Testis (tissue), 5 donors: ENCODE measurements at places on chromosomes 3 and 15.

DNA sequence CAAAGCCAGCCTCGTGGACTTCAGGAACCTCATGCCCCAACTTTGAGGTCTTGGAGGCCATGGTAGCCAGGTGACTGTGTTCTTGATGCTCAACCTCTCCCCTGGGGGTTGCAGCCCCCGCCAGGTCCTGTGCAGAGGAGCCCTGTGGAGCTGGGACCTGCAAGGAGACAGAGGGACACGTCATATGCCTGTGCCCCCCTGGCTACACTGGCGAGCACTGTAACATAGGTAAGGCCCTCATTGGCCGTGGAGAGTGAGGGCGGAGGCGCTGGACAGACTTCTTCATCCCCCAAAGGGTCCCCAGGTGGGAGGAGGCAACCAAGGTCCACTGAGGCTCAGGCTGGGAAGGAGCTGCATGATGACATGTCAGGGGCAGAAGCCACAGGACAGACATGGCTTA, 35.1 kb downstream of the HAPLN3 start:
- no peaks in the 10 kb centered on the region for H3K36me3 ChIP-seq
- no peak overlapping the region for H3K4me3 ChIP-seq
- no peak overlapping the region for H3K27ac ChIP-seq

DNA sequence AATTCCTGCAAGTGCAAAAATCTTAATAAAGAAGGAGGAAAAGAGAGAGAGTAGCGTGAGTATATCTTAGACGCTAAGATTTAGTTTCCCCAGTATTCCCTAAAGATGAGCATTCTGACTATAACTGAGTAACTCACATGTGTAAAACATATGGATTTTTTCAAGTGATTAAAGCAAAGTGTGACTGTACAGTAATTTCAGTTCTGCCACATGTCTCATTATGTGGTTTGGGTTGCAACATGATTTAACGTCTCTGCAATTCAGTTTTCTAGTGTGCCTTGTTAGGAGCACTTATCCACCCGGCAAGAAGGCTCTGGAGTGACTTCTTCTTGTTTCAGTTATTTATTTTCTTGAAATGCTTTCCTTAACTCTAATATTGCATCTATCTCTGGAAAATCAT, 514.1 kb downstream of the ROBO1 start:
- no peaks in the 10 kb centered on the region for H3K4me1 ChIP-seq
- no peaks in the 10 kb centered on the region for H3K27me3 ChIP-seq
- DNase-seq = no peak
- no peaks in the 10 kb centered on the region for H3K36me3 ChIP-seq

GRCh38 chr3:122031123-122031468, 9.0 kb upstream of the ILDR1 start:
- no peak for DNase-seq
- no peak overlapping the region for H3K4me3 ChIP-seq
- no peaks in the 10 kb centered on the region for H3K36me3 ChIP-seq
- no peak overlapping the region for H3K27ac ChIP-seq

- H3K4me3 ChIP-seq = no peak overlapping the region
- H3K36me3 ChIP-seq = no peaks in the 10 kb centered on the region
- no peak overlapping the region for H3K27ac ChIP-seq
- no peaks in the 10 kb centered on the region for H3K4me1 ChIP-seq
Measured at GRCh38 chr3:124229420-124229819, 237.5 kb upstream of the ROPN1 start.

GRCh38 chr15:99956022-99956775, 223.0 kb upstream of the LYSMD4 start:
- H3K27ac ChIP-seq = no peak overlapping the region
- no peak overlapping the region for H3K4me3 ChIP-seq
- DNase-seq = peak; percentile 8
- H3K36me3 ChIP-seq = no peaks in the 10 kb centered on the region
- H3K27me3 ChIP-seq = no peaks in the 10 kb centered on the region

DNA sequence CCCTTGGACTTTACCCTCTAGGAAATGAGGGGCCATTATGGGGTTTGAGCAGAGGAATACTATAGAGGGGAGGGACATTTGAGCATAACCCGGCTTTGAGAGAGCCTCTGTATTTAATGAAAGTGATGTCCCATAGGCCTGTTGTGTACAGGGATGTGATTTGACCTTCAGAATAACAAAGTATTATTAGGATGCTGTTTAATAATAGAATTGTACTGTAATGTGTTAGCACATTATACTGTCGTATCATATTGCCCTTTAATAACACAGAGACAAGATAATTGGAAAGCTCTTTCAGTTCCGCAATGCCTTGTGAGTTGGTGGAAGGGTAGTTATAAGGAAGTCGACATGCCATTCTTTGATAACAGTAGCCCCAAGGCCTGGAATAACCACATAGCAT, 328.3 kb downstream of the RYR3 start:
- H3K27me3 ChIP-seq = no peaks in the 10 kb centered on the region
- no peak overlapping the region for H3K4me3 ChIP-seq
- no peak for DNase-seq
- H3K36me3 ChIP-seq = no peaks in the 10 kb centered on the region

- no peak overlapping the region for H3K4me3 ChIP-seq
- no peaks in the 10 kb centered on the region for H3K36me3 ChIP-seq
- no peak for DNase-seq
- H3K4me1 ChIP-seq = no peaks in the 10 kb centered on the region
- H3K27me3 ChIP-seq = no peaks in the 10 kb centered on the region
- no peak overlapping the region for H3K27ac ChIP-seq
Measured at GRCh38 chr15:40744815-40745152, 10.3 kb downstream of the RMDN3 start.

GRCh38 chr3:21751886-21752285, 876 bp upstream of the ZNF385D start:
- no peak for DNase-seq
- no peaks in the 10 kb centered on the region for H3K36me3 ChIP-seq
- H3K27me3 ChIP-seq = no peaks in the 10 kb centered on the region
- H3K4me3 ChIP-seq = no peak overlapping the region

DNA sequence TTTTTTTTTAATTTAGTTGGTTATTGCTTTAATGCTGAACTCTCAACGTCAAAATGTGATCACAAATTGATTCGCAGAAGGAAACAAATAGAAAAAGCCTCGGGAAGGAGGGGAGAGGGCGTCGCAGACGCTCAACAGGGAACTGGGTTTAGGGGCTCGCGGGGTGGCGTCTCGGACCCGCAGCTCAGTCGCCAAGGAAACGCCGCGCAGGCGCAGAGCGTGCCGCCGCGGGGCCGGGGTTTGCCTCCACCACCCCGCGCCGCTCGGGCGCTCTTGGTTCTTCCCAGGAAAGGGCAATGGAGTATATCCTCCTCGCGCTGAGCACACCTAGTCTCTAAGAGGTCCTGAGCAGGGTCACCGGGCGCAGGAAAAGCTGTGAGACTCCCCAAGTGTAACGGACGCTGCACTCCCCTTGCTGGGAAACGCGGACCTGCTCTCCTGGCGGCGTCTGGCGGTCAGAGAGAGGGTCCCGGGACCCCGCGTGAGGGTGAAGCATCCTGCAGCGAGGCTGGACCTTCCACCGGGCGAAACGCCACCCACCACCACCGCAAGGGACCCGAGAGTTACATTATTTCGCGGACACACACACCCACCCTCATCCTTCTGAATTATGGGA, 753 bp downstream of the PLCH1 start:
- no peaks in the 10 kb centered on the region for H3K36me3 ChIP-seq
- no peak overlapping the region for H3K27ac ChIP-seq
- no peaks in the 10 kb centered on the region for H3K4me1 ChIP-seq
- peak overlapping the region; percentile 61 for H3K4me3 ChIP-seq
- DNase-seq = peak; percentile 80

DNA sequence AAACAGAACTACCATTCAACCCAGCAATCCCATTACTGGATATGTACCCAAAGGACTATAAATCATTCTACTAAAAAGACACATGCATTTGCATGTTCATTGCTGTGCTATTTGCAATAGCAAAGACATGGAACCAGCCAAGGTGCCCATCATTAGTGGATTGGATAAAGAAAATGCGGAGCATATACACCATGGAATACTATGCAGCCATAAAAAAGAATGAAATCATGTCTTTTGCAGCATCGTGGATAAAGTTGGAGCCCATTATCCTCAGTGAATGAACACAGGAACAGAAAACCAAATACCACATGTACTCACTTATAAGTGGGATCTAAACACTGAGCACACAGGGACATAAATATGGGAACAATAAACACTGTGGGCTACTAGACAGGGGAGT, 43.1 kb upstream of the TIMP4 start:
- DNase-seq = no peak

- no peak overlapping the region for H3K27ac ChIP-seq
- no peaks in the 10 kb centered on the region for H3K27me3 ChIP-seq
- DNase-seq = no peak
- H3K4me3 ChIP-seq = no peak overlapping the region
- no peaks in the 10 kb centered on the region for H3K4me1 ChIP-seq
- H3K36me3 ChIP-seq = no peaks in the 10 kb centered on the region
Measured at GRCh38 chr15:96369825-96370621, 39.5 kb downstream of the NR2F2 start.

DNA sequence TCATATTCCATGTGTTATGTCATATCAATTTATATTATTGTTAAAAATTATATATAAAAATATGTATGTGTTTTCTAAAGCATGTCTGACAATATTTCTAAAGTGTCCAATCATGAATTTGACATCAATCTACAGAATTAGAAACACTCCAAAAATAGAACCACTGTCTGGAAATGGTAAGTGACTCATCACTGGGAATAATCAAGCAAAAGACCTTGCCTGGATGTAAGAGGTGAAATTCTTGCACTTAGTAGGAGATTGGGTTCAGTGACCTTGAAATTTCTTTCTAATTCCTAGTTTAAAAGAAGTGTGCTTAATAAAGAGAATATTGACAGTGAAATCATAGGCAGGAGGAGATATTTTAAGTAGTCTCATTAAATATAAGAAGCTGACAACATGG, 188.8 kb downstream of the ZNF385D start:
- no peaks in the 10 kb centered on the region for H3K27me3 ChIP-seq
- no peaks in the 10 kb centered on the region for H3K36me3 ChIP-seq
- no peak for DNase-seq
- no peak overlapping the region for H3K27ac ChIP-seq
- no peaks in the 10 kb centered on the region for H3K4me1 ChIP-seq

DNA sequence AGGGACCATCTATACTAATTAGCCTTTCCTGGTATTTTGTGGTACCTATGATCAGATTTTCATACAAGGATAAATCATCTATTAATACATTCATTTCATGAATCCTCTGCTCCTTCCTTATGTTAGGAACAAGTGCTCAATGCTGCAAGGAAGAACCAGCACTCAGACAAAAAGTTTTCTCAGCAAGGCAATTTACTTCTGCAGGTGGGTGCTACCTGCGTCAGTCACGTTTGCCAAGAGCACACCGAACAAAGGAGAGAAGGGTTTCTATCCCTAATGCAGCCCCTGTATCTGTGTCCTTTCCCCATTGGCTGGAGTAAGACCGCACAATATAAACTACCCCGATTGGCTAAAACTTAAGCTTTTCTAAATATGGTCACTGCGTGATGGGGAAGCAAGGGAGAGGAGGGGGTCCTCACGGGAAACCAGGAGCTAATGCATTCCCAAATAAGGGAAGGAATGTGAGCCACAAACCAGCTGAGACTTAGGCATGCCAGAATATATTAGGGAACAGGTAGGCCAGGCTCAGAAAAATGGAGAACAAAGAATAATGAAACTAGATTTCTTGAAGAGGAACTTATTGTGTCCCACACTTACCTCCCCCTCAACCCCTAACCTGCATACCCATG, 76.5 kb downstream of the AQR start:
- H3K27me3 ChIP-seq = no peaks in the 10 kb centered on the region
- no peaks in the 10 kb centered on the region for H3K36me3 ChIP-seq
- no peaks in the 10 kb centered on the region for H3K4me1 ChIP-seq
- H3K27ac ChIP-seq = no peak overlapping the region
- H3K4me3 ChIP-seq = no peak overlapping the region

GRCh38 chr3:197516517-197516889, 39.3 kb downstream of the BDH1 start:
- no peak overlapping the region for H3K27ac ChIP-seq
- H3K4me1 ChIP-seq = no peaks in the 10 kb centered on the region
- no peaks in the 10 kb centered on the region for H3K36me3 ChIP-seq

GRCh38 chr3:166060789-166061479, 223.7 kb upstream of the BCHE start:
- no peaks in the 10 kb centered on the region for H3K27me3 ChIP-seq
- no peaks in the 10 kb centered on the region for H3K4me1 ChIP-seq
- DNase-seq = no peak
- no peaks in the 10 kb centered on the region for H3K36me3 ChIP-seq
- H3K27ac ChIP-seq = no peak overlapping the region

DNA sequence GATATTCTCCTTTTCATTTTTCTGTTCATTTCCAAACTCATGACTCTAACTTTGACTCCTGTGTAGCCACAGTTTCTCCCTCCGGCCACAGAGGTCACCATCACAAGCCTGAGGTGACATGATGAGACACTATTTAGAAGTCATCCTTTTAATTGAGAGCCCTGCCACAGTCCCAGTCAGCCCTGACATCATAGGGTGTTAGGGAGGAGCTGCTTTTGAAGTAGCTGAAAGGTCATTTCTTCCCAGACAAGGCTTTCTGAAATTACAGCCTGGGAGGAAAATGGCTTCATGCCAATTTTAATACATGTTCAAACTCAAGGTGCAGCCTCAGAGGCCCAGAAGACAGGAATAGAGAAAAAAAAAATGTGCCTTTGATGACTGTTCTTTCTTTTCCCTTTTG, 532.8 kb upstream of the TGFBR2 start:
- no peaks in the 10 kb centered on the region for H3K36me3 ChIP-seq
- H3K27me3 ChIP-seq = no peaks in the 10 kb centered on the region
- H3K4me3 ChIP-seq = no peak overlapping the region
- DNase-seq = no peak

GRCh38 chr3:99918715-99919114, 101.1 kb downstream of the CMSS1 start:
- H3K27ac ChIP-seq = no peak overlapping the region
- H3K4me1 ChIP-seq = peaks cover 27% of the 10 kb centered on the region
- DNase-seq = no peak
- H3K27me3 ChIP-seq = no peaks in the 10 kb centered on the region
- no peaks in the 10 kb centered on the region for H3K36me3 ChIP-seq
